T follicular helper cell (primary cell): ENCODE measurements at places on chromosomes 11 and 22.

DNA sequence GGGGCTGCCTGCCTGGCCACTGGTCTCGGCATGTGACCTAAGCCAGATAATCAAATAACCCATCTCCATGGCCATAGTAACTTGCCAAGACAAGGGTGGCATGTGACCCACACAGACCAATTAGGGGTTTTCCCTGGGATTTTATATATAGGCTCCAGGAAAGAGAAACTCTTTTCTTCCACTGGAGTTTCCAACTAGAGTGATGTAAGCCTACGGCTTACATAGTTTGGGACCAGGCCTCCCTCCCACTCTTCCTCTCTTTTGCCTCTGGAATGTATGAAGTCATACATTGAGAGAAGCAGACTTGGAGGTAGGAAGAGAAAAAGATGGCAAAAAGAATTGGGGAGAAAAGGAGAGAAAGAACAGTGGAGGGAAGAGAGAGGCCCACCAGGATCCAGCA, 84.6 kb upstream of the LDLRAD3 start:
- no peak for DNase-seq

- no peak for DNase-seq
These were observed 59.8 kb downstream of the LUZP2 start for GRCh38 chr11:24556693-24557092.

DNA sequence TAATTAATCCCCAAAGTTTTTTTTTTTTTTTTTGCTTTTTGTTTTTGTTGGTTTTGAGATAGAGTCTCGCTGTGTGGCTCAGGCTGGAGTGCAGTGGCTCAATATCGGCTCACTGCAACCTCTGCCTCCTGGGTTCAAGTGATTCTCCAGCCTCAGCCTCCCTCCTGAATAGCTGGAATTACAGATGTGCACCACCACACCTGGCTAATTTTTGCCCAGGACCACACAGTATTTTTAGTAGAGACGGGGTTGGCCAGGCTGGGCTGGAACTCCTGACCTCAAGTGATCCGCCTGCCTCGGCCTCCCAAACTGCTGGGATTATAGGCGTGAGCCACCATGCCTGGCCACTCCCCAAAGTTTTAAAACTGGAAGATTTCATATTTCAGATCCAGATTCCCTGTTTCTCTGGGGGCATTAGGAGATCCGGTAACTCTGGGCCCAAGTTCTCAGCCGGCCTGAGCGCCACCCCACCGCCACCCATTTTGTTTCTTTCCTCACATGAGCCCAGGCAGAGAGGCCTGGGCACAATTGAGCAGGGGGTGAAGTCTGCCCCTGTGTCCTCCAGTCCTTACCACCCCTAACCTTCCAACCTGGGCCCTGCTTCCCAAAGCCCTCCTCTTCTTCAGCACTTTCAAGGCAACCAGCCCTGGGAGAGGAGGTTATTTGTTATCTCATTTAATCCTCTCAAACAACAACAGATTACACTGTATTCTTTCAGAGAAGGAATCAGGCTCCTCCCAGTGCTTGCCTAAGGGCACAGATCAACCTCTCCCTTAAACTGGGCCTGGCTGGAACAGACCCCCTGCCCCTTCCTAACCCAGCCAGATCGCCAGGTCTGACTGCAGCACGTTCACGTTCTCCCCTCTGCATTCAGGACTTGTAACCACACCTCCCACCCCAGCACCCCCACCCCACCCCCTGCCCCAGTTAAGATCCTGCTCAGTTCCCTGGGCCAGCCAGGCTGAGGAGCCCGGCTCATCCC, 1.9 kb upstream of the CSNK1E start:
- no peak for DNase-seq

- no peak for DNase-seq
These were observed 161.9 kb downstream of the INSC start for GRCh38 chr11:15276621-15277020.

DNA sequence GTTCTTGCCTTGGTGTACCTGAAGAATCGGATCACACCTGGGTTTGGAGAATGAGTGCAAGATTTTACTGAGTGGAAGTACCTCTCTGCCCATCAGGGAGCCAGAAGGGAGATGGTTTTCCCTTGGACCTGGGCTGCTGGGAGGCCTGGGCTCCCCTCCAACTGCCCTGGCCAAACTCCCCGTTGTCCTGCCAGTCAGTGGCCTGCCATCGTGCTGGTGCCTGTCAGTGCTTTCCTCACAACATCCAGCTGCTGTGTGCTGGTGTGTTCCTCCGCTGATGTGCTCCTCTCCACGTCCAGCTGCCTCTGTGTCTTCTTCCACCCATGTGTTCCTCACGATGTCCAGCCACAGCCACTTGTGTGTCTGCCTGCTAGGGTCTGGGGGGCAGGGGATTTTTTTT, 87.9 kb upstream of the CLPB start:
- DNase-seq: no peak

DNA sequence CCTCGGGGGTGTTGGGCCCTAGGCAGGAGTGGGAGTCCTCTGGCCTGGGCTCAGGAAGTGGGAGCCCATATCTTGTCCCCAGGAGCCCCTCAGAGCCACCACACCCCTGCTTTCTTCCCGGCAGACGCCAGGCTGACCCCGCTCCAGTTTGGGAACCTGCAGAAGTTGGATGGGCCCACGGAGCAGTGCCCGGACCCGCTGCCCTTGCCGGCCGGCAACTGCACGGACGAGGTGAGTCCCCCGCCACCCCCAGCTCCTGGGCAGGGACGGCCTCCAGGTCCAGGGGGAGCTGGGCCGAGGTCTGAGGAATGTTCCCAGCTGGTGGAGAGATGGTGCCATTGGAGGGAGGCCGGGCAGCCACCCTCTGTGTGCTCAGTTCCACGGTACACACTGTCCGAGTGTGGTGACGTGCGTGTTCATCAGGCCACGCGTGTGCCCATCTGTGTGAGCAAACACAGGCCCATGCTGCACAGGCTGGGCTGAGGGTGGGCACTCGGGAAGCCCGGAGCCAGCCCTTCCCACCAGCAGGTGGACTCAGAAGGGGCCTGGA, 4.8 kb downstream of the MUC5B start:
- DNase-seq: no peak

DNA sequence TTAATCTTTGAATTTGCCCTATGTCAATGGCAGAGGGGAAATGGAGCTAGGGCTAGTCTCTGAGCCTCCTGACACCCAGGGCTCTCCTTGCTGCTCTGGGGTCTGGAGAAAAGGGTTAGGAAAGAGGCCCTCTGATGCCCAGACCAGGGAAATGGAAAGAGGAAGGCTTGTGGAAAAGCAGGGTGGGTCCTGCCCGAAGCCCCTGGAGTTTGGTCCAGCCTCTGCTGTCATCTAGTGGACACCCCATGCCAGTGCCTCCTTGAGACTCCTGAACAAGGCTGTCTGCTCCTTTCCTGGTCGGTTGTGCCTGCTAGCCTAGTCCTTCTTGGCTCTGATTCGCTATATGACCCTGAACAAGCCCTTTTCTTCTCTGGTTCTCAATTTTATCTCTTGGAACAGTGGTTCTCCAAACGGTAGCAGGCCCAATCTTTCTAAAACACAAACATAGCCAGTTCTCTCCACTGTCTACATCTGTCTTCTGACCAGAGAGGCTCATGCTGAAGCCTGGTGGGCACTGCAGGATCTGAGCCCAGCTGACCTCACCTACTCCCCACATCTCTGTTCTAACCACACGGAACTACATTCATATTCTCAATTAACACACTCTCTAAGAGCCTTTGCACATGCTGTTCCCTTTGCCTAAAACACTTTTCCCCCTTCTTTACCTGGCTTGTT, 8.8 kb upstream of the PLA2G3 start:
- no peak for DNase-seq

- DNase-seq: no peak
These were observed 6.9 kb downstream of the FTH1 start for GRCh38 chr11:61960532-61960931.

- no peak for DNase-seq
These were observed 7.5 kb upstream of the ANKRD13D start for GRCh38 chr11:67281552-67282150.

DNA sequence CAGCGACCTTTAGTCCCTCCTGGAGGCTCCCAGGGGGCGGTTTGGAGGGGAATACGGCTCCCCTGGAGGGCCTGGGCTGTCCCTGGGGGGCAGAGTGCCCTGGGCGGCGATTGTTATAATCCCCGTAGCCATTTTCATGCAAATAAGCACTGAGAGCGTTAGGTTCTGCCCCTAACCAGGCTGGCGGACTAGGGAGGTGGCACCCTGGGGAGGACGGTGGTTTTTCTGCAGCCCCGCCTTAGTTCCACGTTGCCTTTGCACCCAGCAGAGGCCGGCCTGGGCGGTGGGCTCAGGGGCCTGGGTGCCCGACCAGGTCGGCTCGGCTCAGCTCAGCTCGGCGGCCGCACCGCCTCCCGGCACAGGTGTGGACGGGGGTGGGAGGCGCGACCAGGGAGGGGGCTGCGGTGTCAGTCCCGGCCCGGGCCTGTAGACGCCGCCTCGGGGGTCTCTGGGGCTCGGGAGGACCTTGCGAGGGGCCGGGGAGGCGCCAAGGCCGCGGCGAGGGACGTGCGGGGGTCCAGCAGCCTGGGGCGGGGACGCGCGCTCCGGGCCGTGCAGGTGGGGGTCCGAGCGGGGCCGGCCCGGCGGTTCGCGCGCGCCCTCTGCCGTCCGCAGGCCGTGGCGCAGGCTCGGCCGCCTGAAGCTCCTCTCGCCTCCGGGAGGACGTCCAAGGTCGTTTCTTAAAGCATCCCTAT, 2.3 kb upstream of the DUSP8 start:
- DNase-seq: no peak

- DNase-seq: no peak
These were observed 27.2 kb downstream of the GRAMD1B start for GRCh38 chr11:123457187-123457770.

GRCh38 chr11:107996006-107996776, 12.5 kb upstream of the CUL5 start:
- no peak for DNase-seq

DNA sequence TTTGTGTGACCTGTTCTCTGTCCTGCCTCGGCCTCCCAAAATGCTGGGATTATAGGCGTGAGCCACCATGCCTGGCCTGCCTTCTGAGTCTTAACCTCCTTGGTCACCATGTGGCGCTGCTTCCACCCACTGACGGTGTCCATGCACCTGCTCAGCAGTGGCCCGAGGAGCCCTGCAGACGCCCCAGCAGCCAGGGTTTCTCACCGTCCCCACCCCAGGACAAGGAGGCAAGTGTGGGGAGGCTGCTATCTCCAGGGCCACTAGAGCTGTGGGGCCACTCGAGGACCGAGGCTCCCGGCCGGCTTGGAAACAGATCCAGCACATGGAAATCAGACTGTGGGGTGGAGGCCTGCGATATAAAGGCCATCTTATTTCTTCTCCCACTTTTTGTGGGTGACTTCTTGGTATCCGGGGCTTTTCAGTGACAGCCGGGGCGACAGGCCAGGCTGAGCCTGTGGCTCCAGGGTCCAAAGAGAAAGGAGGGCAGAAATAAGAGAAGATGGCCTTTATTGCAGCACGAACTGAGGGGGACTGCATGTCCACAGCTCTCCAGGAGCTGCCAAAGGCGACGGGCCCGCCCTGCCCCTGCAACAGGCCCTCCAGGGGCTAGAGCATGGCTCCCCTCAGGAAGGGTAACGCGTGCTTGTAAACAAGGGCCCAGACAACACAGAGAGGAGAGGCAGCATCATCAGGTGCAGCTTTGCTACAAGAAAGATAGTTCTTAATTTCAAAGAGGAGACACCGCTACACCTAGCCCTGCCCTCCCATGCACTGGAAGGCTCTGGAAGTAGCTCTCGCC, 15.0 kb downstream of the TSPO start:
- DNase-seq: no peak

- no peak for DNase-seq
These were observed 16.1 kb downstream of the TUB start for GRCh38 chr11:8097062-8097461.

GRCh38 chr22:20232781-20233180, 35.3 kb downstream of the RTN4R start:
- no peak for DNase-seq

GRCh38 chr22:29992341-29993275, 87.7 kb upstream of the HORMAD2 start:
- DNase-seq: no peak

DNA sequence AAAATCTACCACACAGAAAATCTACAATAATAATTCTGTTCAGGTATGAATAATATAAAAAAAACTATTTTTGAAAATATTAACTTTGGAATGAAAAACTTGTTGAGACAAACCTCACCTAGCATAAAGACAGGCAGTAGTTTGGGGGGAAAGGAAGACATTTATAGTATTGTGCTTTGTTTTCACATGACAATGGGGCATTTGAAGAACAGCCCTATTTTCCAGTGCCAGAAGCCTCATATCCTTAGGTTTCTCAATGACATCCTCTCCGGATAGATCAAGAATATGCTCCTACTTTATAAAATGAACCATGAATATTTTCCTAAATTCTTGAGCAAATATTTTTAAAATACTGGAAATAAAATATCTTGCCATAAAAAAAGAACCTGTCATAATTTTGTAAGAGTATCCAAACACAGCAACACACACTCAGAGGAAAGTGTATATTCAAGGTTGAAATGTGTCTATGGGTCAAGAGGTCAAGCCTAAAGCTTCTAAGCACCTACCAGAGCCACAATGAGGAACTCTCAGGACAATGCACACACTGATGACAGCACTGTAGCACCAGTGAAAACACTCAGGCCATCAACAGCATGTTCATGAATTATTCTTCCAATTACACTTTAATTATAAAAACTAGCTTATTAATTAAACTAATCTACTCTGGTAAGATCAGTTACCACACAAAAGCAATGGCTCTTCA, 68.7 kb downstream of the MRTFA start:
- DNase-seq: no peak

DNA sequence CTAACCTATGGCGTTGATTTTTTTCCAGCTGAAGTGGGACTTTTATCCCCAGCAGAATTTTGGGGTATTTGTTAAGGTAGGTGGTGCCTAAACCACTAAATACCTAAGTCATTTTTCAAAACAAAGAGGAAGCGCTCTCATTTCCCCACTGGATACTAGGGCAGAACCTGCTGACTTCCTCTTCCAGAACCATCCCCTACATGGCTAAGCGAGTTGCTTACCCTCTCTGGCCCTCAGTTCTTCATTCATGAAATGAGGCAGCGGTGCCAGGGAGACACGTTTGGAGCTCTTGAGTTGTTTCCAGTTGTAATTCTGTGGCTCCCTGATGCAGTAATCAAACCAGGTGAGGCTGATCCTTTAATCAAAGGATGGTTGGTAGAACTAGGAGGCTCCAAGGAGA, 10.0 kb upstream of the MTMR3 start:
- no peak for DNase-seq

GRCh38 chr11:77569676-77570070, 20.1 kb upstream of the AQP11 start:
- DNase-seq: no peak

GRCh38 chr11:117095284-117096161, 2.7 kb downstream of the SIK3 start:
- DNase-seq: no peak
